ENCODE measurements at places on chromosomes 3 and 15.

- no peak for DNase-seq
Measured at GRCh38 chr15:74315626-74316025, 51.8 kb downstream of the CYP11A1 start.

DNA sequence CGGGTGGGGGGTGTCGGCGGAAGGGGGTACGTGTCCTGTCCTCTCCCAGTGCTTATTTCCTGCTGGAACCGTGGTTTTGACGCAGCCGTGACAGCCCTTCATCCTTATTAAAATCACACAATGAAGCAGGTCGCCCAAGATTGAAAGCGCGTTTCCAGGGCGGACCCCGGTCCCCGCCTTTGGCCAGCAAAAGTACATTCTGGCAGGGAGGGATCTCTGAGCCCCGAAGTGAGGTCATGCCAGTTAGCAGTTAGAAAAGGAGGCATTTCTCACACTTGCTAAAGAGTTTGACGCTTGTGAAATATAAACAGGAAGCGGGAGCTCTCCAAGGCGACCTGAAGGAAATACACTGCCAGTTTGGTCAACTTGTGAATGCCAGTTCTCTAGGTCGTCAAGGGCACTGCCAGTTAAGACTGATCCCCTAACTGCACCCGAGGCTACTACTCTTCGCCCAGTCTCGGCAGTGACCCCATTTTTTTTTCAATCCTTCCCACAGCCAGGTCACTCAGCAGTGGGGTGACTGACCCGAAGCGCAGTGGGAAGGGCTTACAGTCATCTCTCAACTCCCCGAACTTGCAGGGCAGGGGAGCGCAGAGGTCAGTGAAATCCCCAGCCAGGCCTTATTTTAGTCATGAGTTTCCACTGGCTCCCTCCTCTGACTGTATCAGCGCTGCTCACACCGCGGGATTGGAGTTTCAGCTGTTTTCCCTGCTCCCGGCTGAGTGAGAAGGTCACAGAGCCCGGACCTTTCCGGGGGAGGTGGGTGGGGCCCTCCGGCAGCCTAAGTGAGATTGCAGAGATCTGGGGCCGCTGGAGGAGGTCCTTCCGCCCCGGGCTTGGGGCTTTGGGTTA, 2.0 kb upstream of the BHLHE40 start:
- peak; percentile 81 for DNase-seq

DNA sequence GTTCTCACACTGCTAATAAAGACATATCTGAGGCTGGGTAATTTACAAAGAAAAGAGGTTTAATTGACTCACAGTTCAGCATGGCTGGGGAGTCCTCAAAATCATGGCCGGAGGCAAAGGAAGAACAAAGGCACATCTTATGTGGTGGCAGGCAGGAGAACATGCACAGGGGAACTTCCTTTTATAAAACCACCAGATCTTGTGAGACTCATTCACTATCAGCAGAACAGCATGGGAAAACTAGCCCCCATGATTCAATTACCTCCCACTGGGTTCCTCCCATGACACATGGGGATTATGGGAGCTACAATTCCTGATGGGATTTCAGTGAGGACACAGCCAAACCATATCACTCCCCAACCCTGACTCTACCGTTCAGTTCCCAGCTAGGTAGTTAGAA, 59.7 kb upstream of the MINAR1 start:
- DNase-seq, result no peak

- DNase-seq, result no peak
Measured at GRCh38 chr15:99170476-99171065, 65.7 kb downstream of the SYNM start.

- no peak for DNase-seq
Measured at GRCh38 chr15:67859331-67859946, 19.6 kb upstream of the RNU6-1 start.
